ENCODE measurements at places on chromosomes 2 and 18. TPM values are rescaled to one million over a fixed set of nuclear protein-coding genes. Genes with fewer than 3 reads are reported as not detected.

DNA sequence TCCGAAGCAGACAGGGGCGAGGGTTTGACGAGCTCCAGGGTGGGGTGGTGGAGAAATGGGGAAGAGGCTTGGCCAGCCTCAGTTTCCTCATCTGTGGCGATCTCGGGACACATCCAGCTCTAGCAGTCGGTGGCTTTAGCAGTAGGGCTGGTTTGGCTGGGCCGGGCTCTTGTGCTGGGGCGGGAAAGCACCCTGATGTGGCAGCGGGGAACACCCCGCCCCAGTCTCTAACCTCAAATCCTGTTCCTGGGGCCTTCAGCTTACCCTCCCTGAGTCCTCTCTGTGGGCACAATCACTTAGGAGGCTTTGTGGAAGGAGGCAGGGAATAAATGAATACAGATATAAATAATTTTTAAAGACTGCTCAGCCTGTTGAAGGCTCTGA, 26.5 kb upstream of the MCFD2 start:
- no peak for DNase-seq

The TLX2 gene
- total RNA-seq, result not detected

The MYO3B gene
- not detected for total RNA-seq

The AP1S3 gene
- total RNA-seq, result 3.5 TPM

- DNase-seq, result no peak
Observed at GRCh38 chr2:237171396-237171795, 85.7 kb downstream of the COPS8 start.

DNA sequence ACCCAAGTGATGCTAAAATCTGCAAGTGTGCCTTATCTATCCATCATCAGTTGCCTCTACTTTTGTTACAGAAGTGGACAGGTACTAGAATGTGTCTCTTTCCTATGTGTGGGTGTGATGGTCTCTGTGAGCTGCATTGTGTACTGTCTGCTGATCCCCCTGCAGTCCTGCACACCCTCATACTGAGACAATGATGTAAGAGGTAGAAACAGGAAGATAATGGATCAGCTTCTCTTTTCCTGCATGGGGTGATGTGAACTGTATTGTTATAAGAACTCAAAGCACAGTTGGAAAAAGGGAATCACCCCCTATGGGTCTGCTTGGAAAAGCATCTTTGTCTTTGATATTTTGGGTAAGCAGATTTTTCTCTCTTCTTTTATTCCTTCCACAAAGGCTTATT, 537.6 kb upstream of the CDH2 start:
- no peak for DNase-seq

DNA sequence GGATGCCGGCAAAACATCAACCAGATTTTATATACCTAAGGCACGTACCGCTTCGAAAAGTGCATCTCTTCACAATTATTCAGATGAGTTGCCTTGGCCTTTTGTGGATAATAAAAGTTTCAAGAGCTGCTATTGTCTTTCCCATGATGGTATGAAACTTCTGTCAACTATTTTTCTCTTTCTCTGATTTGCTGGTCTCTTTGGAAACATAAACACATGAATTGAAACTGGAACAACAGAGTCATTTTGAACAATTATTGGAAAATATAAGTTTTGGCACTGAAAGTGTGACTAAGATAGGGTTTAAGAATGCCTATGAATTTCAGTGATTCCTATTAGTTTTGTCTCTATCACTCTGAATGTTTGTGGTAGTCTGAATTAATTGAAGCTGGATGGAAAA, 109.9 kb downstream of the DPP4 start:
- no peak for DNase-seq

The DQX1 gene
- 0.26 TPM for total RNA-seq

The NR4A2 gene
- total RNA-seq, result 1.8 TPM

- peak; percentile 82 for DNase-seq
Observed at GRCh38 chr2:239715202-239715601, 309.9 kb downstream of the NDUFA10 start.

GRCh38 chr2:58612973-58613372, 371.8 kb upstream of the FANCL start:
- no peak for DNase-seq

DNA sequence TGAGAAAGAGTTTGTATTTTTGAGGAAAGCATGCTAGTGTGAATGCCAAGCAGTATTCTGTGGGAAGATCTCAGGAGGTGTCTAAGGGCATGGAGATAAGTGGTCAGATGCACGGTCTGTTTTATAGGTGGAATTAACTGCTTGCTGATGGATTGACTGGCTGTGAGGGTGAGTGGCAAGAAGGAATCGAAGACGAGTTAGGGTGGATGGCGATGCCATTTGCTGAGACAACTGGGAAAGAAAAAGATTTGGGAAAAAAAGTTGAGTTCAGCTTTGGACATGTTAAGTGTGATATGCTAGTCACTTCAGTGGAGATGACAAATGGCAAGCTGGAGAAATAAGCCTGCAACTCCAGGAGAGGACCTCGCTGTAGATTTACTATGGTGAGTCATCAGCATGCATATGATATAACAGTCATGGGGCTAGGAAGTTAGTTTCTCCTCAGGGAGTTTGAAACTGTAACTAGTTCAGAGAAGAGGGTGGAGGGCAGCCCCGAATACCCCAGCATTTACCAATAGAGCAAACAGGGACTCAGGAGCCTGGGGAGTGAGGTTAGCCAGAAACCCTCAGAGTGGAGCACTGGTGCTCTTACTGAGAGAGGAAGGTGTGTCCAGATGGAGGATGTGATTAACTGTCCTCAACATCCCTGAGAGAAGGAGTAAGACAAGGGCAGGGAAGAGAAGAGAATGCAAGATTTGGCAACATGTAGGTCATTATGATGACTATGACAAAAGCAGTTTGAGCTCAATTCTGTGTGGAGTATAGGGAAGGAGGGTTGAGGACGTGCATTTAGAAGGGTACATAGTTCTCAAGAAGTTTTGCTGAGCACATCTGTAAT, 2.0 kb upstream of the HK2 start:
- DNase-seq, result no peak

The NYAP2 gene
- total RNA-seq, result not detected

- DNase-seq, result no peak
Observed at GRCh38 chr2:119553687-119554344, 9.6 kb downstream of the CFAP221 start.

DNA sequence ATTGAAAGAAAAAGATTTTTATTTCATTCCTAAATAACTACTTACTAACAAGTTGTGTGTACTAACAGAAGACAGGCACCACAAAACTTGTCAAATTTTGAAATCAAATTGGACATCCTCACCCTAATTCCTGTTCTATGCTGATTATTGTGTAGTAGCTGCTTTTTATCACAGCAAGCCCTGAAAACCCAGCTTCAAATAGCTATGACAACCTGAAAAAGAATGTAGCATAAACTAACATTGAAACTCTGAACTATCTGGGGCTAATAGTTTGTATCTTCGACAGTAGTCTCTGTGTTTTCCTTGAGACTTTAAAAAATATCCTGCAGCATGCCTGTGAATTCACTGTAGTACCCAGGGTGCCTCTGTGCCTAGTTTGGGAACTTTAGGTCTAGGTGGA, 122.6 kb downstream of the WDPCP start:
- no peak for DNase-seq

The SIX3 gene
- total RNA-seq, result not detected

The ZAP70 gene
- 0.44 TPM for total RNA-seq

- no peak for DNase-seq
Observed at GRCh38 chr2:75524276-75524911, 36.3 kb downstream of the EVA1A start.

The PRKAG3 gene
- not detected for total RNA-seq

DNA sequence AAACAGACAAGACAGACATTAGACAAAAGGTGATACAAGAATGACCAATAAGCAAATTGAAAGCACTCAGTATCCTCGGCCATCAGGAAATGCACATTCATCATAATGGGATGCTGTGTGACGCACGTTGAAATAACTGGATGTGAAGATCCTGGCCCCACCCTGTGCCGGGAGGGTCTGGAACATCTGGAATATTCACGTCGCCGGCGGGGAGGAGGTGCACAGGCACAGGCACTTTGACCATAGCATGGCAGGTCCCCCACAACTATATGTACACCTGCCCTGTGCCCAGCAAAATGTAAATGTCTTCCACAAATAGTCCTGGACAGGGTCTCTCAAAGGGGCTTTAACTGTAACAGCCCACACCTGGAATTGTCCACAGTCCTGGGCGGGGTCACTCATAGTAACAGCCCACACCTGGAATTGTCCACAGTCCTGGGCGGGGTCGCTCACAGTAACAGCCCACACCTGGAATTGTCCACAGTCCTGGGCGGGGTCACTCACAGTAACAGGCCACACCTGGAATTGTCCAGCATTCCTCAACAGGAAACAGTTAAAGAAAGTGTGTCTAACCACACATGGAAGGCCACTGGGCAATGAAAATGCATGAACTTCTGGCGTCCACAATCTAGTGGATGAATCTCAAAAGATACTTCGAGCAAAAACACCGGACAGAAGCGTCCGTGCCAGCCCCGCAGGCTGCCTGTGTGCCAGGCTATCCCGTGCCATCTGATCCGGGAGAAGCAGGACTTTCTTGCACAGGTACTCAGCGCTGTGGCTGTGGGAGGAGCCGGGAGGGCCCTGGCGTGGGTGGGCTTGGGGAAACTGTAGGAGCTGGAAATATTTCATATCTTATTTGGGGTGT, 113.4 kb downstream of the RTP5 start:
- peak; percentile 72 for DNase-seq

GRCh38 chr2:151614159-151614558, 120.1 kb downstream of the NEB start:
- no peak for DNase-seq

The SLC8A1 gene
- 18.0 TPM for total RNA-seq

The MEP1B gene
- not detected for total RNA-seq

The CDH2 gene
- 83.8 TPM for total RNA-seq

The COL6A3 gene
- 143 TPM for total RNA-seq

GRCh38 chr2:74548900-74549826, 4.6 kb downstream of the LOXL3 start:
- DNase-seq, result no peak

The UGT1A6 gene
- total RNA-seq, result not detected

GRCh38 chr2:84496386-84496785, 19.9 kb upstream of the DNAH6 start:
- no peak for DNase-seq

DNA sequence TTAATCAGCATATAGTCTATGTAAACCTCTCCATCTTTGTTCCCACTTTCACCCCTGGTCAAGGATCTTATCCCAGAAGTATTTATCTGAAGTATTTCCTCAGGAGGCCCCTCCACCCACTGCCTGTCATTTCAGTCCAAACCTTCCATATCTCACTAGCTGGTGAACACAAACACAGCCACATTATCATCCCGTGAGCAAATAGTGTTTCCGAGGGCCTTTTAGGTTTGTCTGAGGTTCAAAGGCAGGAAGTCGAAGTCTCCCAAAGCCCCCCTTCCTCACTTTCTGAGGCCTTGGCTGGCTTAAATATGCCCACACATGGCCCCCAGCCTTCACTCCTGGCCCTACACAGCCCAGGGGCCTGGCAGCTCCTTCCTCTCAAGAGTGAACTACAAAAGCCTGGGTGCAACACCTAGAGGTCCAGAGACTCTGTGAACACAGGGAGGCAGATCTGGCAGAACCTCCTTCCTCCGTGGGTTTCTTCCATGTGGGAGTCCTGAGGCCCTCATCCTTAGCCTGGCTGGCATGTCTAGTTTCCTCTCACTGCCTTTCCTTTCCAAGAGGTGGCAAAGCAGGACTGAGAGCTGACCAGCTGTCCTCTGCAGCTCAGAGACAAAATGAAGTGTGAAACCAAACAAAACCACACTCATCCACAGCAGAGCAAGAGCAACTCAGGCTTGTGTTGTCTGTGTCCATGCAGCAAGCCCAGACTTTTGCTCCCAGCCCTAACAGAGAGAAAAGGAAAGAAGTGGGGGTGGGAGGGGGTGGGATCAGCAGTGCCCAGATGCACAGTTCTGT, 264.2 kb downstream of the SS18 start:
- DNase-seq, result no peak

- DNase-seq, result no peak
Observed at GRCh38 chr2:207468488-207468887, 61.3 kb upstream of the CREB1 start.

GRCh38 chr2:85890522-85891176, 1.9 kb upstream of the ST3GAL5 start:
- DNase-seq, result no peak

- DNase-seq, result no peak
Observed at GRCh38 chr2:7438855-7439254, 521.6 kb downstream of the RNF144A start.

The RIT2 gene
- total RNA-seq, result not detected

- DNase-seq, result no peak
Observed at GRCh38 chr18:45774065-45774521, 50.1 kb downstream of the SLC14A1 start.

The EGR4 gene
- not detected for total RNA-seq

- DNase-seq, result no peak
Observed at GRCh38 chr2:29628862-29629261, 292.5 kb downstream of the ALK start.

- DNase-seq, result no peak
Observed at GRCh38 chr2:191797942-191798876, 48.7 kb downstream of the CAVIN2 start.

The C1QL2 gene
- total RNA-seq, result not detected

DNA sequence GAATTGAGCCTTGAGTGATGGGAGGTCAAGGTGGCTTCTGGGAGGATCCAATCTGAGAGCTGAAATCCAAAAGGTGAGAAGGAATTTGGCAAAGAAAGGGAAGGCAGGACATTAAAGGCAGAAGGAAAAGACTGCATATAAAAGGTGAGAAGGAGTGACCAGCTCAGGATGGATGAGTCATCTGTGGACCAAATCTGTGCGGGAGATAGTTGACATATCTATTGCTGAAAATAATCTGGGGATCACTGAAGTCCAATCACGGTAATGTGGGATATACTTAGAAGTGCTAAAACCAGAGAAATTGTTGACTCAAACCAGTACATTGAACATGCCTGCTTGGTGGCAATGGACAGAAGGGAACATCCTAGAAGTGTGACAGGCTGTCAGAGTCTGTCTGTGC, 8.0 kb upstream of the PTPN4 start:
- DNase-seq, result no peak

- DNase-seq, result no peak
Observed at GRCh38 chr2:232363784-232364615, 14.6 kb upstream of the ALPP start.

GRCh38 chr2:122635686-122636085, 880.2 kb downstream of the TSN start:
- no peak for DNase-seq

DNA sequence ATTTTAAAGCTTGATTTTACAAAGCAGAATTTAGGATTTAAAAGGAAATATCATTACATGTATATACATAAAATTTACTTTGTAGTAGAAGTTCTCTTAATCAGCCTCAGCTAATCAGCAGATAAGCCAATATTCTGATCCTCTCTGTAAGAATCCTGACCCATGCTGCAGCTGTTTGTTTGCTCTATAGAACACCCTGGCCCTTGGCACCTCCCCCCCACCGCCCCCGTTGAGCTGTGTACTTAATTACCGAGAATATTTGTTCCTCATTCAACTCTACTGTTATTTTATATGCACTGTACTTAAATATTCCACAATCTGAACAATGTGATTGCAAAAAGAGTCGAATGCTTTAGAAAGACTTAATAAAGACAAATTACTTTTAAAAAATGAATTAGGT, 98.0 kb downstream of the EVA1A start:
- DNase-seq, result no peak
